Right ventricle myocardium superior (tissue), 1 donor: ENCODE measurements at places on chromosomes 12 and 14. TPM values are rescaled to one million over a fixed set of nuclear protein-coding genes. Genes with fewer than 3 reads are reported as not detected.

- DNase-seq: no peak
These were observed 19.0 kb upstream of the SMOC1 start for GRCh38 chr14:69860221-69860620.

GRCh38 chr12:39813776-39814175, 194.2 kb upstream of the ABCD2 start:
- no peak for DNase-seq

GRCh38 chr12:52603314-52603713, 2.1 kb upstream of the KRT72 start:
- no peak for DNase-seq

DNA sequence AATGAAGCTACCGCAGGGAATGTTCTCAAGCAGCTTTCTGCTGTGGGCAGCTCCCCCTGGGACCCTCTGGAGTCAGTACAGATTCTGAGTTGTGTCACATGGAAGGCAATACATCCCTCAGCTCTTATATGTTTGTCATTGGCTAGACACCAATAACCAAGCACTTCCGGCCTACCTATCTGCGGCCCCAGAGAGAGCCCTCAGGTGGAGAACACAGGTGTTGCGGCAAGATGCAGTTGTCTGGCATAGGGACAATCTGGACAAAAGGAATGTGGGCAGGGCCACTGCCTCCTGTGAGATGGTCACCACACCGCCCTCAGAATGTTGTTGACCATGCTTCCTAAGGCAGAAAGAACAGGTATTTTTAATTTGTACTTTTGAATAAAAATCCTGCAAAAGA, 118.7 kb downstream of the BRMS1L start:
- no peak for DNase-seq

DNA sequence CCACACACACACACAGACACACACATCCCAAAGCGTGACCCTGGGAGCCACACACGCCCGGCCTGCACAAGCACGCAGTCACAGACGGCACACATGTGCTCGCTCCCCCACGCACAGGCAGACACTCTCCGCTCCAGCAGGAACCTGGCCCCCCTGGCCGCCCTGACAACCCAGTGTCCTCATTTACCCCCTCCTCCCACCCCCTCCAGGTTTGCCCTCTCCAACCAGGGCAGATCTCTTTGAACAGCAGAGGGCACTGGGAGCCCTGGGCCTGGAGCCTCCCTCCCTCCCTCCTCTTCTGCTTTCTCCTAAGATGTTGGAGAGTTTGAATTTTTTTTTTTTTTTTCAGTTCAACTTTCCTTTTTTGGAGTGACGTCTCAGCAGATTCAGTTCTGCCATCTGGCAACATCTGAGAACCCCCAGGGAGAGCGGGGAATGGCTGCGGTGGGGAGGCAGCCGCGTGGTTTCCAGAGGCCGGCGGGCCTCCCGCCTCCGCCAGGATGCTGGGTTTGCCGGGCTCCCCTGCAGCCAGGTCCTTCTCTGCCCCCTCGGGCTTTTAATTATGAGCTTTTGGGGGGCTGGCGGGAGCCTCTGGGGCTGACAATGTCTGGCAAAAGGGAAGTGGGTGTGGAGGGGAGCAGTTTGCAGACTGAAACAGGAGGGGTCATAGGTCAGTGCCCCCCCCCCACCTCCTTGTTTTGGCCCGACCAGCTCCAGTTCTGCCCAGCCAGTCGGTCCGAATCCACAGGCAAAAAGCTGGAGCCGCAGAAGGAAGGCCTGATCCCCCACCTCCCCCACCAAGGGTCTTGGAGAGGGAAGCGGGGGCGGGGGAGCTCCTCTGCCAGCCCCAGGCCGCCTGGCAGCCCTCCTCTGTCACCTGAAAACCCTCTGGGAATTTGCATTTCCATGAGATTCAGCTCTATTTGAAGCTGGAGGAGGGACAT, 1.3 kb upstream of the NCOR2 start:
- peak; percentile 85 for DNase-seq

DNA sequence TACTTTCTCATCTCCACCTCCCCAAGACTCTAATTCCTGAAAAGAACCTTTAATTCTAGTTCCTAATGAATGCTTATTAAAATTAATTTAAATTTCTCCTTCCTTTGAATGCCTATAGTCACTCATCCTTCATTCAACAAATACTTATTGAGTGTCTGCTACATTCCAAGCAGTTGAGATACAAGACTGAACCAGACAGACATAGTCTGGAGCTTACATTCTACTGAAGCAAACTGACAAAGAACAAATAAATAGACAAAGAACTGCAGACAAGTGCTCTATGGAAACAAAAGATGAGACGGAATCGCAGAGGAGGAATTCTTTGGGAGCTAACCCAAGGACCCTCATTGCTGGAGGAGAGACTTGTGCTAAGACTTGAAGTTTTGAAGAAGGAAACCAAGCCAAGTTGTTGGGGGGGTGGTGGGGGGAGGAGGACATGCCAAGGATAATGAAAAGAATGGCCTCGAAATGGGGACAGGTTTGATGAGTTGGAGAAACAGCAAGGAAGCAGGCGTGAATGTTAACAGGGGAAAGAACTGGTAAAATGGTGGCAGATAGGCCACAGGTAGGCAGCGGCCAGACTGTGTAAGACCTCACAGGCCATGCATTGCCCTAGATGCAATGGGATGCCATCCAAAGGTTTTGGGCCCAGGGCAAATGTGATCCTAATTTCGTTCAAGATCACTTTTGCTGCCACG, 9.7 kb upstream of the TDG start:
- DNase-seq: no peak

DNA sequence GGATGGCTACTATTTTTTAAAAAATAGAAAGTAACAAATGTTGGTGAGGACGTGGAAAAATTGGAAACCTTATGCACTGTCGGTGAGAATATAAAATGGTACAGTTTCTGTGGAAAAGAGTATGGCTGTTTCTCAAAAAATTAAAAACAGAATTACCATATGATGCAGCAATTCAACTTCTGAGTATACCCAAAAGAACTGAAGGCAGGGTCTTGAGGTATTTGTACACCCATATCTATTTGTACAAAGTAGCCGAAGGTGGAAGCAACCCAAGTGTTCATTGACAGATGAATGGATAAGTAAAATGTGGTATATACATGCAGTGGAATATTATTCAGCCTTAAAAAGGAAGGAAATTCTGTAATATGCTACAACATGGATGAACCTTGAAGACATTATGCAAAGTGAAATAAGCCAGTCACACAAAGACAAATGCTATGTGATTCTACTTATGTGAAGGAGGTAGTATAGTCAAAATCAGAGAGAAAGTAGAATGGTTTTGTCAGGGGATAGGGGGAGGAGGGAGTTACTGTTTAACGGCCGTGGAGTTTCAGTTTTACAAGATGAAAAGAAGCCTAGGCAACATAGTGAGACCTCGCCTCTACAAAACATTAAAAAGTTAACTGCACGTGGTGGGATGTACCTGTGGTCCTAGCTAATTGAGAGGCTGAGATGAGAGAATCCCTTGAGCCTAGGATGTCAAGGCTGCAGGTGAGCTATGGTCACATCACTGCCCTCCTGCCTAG, 38.4 kb upstream of the CCT2 start:
- no peak for DNase-seq

DNA sequence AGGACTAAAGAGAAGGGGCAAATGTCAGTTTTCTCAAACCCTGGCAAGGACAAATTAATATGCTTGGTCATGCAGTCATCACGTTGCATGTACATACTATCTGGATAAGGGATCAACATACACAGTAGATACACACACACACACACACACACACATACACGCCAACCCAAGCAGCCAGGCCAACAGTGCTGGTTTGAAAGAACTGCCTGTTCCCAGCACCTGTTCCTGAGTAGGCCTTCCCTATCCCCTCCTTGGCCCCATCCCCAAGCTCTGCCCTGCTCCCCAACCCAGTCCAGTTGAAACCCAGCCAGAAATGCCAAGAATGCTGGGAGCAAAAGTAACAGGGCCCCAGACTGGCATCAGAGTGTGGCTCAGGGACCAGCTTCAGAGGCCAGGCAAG, 4.4 kb downstream of the ITGA7 start:
- DNase-seq: peak; percentile 65

GRCh38 chr12:48985475-48985897, 7.4 kb downstream of the WNT1 start:
- peak; percentile 75 for DNase-seq

DNA sequence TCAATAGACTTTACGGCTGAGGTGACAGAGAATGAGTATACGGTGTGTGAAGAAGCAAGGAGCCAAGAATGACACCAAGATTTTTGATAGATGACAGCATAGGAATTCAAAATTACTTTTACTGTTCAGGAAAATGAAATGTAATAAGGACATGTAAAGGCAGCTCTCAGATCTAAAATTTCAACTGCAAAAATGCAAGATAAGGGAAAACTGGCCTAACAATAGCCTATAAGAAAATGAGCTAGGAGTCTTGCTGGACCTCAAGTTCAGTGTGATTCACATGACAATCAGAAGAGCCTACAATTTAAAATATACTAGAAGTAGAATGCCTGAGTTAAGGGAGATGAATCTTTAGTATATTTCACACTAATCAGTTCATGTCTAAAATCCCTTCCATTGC, 102.0 kb downstream of the RPS29 start:
- DNase-seq: no peak

GRCh38 chr12:20096430-20096829, 271.9 kb upstream of the PDE3A start:
- DNase-seq: no peak

DNA sequence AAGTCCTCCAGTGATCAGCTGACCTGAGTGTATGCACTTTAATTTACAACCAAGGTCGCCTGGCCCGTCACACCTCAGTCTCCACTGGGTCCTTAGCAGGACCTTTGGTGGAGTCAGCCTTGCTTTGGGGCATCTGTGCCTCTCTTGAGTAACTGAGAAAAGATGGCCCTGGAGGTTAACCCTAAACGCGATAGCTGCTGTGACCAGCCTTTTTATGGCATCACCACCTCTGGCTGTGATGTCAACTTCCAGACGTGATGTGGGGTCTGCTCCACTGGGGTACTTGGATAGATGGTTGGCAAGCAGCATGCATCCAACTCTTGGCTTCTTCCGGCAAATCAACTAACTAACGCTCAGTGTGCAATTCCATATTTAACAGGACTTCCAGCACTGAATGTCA, 122.8 kb upstream of the RTL1 start:
- DNase-seq: no peak

DNA sequence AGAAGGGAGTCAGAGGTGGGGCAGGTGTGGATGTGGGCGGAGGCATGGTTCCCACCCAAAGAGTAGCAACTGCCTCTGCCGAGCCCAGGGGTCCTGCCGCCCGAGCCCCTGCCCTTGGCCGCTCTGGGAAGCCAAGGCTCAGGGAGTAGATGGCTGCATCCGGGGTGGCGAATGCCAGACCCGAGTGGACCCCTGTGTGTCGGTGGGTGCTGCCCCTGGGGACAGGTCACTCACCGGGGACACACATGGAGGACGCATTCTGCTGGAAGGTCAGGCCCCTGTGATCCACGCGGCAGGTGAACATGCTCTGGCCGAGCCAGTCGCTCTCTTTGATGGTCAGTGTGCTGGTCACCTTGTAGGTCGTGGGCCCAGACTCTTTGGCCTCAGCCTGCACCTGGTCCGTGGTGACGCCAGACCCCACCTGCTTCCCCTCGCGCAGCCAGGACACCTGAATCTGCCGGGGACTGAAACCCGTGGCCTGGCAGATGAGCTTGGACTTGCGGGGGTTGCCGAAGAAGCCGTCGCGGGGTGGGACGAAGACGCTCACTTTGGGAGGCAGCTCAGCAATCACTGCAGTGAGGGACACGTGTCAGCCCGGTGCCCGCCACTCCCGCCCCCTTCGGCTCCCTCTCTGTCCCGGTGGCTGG, 329.0 kb downstream of the TMEM121 start:
- peak; percentile 20 for DNase-seq

DNA sequence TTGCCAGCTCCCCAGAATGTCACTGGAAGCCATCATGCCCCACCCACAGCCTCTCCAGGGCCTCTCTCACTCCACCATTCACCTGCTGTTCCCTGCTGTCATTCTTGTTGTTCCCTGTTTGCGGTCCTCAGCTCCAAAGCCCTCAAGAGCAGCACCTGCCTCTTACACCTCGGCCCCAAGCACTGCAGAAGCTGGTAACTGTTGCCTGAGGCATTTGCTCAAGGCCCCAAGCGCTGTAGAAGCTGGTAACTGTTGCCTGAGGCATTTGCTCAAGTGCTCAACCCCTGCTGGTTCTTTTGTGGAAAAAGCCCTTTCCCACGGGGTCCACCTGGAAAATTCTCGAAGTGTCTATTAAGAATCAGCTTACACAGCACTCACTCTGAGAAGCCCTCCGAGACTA, 78.0 kb downstream of the ARL6IP4 start:
- DNase-seq: no peak

GRCh38 chr14:51014086-51014485, 69.8 kb upstream of the PYGL start:
- DNase-seq: no peak

- peak; percentile 84 for DNase-seq
These were observed 194.0 kb downstream of the ZFP36L1 start for GRCh38 chr14:68598621-68599447.

DNA sequence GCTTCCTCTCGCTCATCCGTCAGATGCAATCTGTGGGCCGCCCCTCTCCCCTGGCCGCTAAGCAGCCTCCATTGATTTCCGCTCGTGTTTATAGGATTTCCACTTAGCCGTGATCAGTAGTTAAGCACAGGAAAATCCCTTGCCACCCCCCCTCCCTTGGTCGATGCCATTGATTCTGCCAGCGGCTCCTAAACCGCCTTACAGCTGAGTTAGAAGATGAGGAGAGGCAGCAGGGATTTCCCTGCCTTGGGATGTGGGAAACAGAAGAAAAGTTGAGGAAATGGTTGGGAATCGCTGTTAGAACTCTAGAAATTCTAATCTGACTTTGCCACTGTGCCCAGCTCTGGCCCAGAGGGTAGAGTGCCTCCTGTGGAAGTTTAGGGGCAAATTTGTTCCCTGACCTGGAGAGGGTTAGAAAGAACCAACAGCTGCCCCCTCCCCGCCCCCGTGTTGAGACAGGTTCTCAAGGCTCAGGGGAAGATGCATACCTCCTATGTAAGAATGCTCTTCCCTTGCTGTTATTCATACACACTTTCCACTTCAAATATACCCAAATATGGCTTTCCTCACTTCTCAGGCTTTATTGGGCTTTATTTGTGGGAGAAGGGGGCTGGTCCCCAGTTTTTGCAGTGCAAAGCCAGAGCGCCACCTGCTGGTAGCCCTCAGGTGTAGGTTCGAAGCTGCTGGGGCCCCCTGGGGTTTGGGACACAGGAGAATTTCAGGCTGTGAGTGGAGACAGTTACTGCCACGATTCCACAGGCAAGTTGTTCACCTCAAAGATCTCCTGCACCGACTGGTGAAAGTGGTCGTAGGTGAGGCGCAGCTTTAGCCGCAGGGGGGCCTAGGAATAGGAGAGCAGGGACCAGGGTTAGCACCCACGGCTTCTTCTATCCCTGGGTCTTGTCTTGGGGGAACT, 3.2 kb downstream of the THTPA start:
- peak; percentile 70 for DNase-seq

GRCh38 chr12:87924149-87924548, 105.1 kb downstream of the C12orf50 start:
- no peak for DNase-seq

- no peak for DNase-seq
These were observed 3.8 kb upstream of the SCARB1 start for GRCh38 chr12:124867401-124867930.

The KCNA1 gene
- total RNA-seq: not detected

The DTX1 gene
- 1.6 TPM for total RNA-seq

The EML5 gene
- 0.16 TPM for total RNA-seq

The TAS2R8 gene
- not detected for total RNA-seq

The SYCP3 gene
- not detected for total RNA-seq
